ENCODE measurements at places on chromosomes 7 and 10. TPM values are rescaled to one million over a fixed set of nuclear protein-coding genes. Genes with fewer than 3 reads are reported as not detected.

DNA sequence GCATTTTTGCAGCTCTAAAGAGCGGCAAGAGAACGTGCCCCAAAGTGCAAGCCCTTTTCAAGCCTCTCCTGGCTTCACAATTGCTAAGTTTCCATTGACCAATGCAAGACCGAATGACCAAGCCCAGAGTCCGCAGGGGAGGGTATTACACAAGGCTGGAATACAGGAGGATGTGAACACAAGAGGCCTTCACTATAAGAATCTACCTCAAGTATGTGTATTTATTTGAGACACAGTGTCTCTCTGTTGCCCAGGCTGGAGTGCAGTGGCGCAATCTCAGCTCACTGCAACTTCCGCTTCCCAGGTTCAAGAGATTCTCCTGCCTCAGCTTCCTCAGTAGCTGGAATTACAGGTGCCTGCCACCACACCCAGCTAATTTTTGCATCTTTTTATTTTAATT lies 22.2 kb upstream of the TPST1 start:
- no peak for DNase-seq

GRCh38 chr10:101290881-101291280 lies 61.6 kb upstream of the LBX1 start:
- no peak for DNase-seq

DNA sequence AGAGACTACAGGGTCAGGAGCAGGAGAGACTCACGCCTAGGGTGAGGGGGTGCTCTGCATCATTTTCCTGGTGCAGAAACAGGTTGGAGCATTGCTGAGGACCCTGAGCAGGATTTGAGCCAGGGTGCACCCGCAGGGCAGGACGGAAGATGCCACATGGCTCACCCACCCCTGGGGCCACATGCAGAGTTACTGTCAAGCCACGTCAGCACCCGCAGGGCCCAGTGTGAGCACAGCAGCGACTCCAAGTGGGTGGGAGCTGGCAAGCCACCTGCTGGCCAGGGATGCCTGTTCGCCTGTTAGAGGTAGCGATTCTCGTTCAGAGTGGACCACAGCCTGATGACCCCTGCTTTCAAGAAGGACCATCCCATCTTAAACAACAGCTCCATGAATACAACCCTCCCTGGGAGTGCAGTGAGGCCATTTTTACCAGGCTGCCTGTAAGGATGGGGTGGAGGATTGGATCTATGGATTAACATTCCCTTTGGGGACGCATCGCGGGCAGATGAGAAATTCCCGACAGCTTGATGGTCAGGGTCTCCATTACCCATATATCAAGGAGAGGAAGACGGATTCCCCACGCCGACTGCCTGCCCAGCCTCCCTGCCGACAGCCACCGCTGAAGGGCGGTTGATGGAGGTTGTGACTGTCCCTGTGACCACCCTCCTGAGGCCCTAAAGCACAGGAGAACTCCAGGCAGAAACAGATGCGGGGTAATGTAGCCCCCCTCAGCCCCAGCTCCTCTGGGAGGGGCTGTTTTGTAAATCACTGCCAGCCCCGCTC lies 101.1 kb upstream of the RET start:
- no peak for DNase-seq

GRCh38 chr10:24974976-24975375 lies 22.6 kb upstream of the PRTFDC1 start:
- DNase-seq, result peak; percentile 93

SLC13A4 gene
- polyA plus RNA-seq, result 4.0 TPM

GRCh38 chr7:25664593-25664992 lies 436.3 kb upstream of the NPVF start:
- DNase-seq, result no peak

DNA sequence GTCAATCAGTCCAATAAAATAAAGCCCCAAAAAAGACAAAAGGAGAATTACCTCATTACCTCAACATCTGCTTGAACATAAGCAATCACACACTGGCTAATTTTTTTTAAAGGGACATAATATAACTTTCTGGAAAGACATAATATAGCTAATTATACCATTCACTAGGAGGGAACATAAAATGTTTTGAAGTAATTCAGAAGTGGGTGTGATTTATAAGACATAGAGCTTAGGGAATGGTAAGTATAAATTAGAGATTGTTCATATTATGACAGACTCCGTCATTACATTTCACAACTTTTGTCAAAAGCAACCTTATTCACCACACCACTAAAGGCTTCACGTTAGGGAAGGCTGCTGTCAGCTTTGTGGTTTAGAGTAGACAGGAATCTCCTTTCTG lies 3.8 kb downstream of the SHTN1 start:
- DNase-seq, result no peak

Data from muscle of back (tissue), 13 donors.